ENCODE measurements at places on chromosomes 4 and X.

GRCh38 chr4:13567125-13567524, 22.8 kb upstream of the NKX3-2 start:
- DNase-seq, result no peak

DNA sequence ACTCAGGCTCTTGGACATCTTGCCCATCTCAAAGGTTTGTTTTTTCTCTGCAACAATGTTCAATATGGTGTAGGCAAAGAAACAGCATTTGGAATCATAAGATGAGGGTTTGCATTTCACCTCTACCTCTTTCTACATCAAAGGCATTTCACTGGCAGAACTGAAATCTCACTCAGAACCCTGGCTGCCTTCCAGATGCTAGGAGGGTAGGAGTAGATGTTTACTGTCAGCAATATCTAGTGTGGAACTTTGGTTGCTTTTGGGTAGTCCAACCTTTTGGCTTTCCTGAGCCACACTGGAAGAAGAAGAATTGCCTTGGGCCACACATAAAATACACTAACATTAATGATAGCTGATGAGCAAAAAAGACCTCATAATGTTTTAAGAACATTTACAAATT, 297.0 kb upstream of the KLF3 start:
- no peak for DNase-seq

- no peak for DNase-seq
Observed at GRCh38 chr4:169054879-169055278, 44.8 kb upstream of the CBR4 start.

GRCh38 chr4:104641418-104641817, 146.7 kb upstream of the CXXC4 start:
- no peak for DNase-seq

Data from retinal pigment epithelial cell (primary cell).